ENCODE measurements at places on chromosomes 3 and 15.
A peak's percentile ranks its signal among the peaks of the same experiment; 100 is the strongest.

GRCh38 chr15:64072812-64073211 is 20.8 kb downstream of the CIAO2A start:
- no peak for DNase-seq

GRCh38 chr3:32305361-32305876 is 66.9 kb downstream of the CMTM8 start:
- DNase-seq = no peak

DNA sequence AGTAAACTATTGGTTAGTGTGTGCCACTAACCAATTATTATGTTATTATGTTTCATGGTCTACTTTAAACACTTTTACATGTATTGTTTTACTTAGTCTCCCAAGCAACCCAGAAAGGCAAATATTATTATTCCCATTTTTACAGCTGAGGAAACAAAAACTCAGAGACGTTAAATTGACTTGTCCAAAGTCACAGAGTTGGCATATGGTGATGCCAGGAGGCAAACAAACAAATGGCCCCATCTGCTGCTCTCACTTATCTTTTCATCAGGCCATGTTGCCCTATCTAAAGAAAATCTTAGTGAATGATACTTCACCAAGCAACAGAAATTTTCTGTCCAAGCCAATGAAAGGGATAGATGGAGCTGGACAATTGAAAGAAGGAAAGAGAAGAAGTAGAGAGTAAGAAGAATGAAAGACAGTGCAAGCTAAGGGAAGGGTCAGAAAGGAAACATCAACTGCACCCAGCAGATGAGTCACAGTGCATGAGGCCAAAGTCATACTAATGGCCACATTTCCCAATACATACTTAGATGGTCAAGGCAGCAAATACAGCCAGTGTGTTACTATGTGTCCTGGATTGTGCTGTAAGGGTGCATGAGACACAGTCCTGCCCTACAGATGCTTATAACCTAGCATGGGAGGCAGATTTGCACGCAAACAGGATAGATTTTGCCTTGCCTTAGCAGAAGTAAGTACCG is 266.9 kb downstream of the KCNMB2 start:
- no peak for DNase-seq

DNA sequence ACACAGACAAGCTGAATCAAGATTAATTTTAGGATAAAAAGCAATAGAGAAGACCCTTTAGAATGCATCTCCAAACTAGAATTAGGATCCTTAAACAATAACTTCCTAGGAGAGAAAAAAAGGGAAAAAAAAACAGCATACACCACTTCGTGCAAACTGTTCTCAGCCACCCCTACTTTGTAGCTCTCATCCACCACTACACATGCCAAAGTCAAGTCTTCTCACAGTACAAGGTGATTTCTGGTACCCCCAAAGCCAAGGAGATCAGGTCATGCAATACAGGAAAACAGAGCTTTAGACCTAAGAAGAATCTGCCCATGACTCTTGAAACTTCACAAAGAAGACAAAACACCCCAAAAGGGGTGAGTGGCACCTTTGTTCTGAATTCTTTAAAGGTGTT is 166.9 kb downstream of the SUCNR1 start:
- DNase-seq = no peak

DNA sequence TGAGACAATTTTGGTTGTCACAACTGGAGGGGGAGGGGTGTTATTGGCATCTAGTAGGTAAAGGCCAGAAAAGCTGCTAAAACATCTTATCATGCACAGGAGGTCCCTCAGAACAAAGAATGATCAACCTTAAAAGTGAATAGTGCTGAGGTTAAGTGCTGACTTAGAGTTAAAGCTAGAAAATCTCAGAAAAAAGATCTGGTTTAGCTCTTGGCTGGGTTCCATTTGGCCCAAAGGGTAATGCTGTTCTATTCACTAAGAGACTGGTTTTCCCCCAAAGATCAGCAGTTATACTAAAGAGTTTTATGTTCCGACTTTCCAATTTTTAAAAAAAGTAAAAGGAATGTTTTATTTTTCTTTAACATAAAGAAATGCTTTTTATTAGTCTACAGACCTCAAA is 15.6 kb downstream of the DCBLD2 start:
- no peak for DNase-seq

GRCh38 chr3:128011140-128011539 is 41.1 kb upstream of the SEC61A1 start:
- DNase-seq = no peak

DNA sequence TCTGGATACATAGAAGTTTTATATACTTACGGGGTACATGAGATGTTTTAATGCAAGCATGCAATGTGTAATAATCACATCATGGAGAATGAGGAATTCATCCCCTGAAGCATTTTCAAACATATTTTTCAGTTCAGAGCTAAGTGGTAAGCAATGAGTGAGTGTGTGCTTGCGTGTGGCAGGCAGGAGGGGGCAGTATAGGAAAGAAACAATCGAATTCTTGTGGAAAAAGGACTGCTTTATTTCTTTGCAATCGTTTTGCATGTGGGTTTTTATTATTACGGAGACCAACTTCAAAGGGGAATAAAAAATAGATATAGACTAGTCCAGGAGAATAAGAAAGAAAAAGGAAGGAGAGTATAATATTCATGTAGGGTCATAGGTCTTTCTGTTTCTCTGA is 271.6 kb downstream of the CHL1 start:
- no peak for DNase-seq

- no peak for DNase-seq
These were observed 15.5 kb downstream of the RGMA start for GRCh38 chr15:93073465-93073952.

GRCh38 chr15:25848784-25849156 is 14.4 kb downstream of the ATP10A start:
- DNase-seq = no peak

DNA sequence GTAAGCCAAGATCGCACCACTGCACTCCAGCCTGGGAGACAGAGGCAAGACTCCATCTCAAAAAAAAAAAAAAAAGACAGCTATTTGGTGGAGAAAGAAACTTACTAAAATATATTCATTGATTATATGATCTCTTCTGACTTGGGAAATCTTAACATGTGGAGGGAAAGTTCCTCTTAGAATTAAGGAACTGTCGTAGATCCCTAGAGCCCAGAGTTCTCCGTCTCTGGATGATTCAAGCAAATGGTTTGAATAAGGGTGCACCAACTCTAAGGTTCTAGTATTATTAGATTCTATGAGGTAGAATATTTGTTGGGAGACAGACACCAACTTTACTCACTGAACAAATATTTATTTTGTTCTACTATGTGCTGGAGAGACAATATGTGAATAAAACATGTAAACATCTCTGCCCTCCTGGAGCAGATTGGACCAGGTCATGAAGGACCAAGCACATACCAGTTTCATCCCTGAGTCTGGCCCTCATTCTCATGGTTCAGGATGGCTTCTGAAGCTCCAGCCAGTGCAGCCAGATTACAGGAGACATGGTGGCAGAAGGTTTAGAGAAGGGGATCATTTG is 129.7 kb downstream of the MITF start:
- DNase-seq = no peak

- peak; percentile 81 for DNase-seq
These were observed at the start of gene MYO5A for GRCh38 chr15:52528564-52529340. Gene MYO5A (minus strand): TSS chr15:52528880. CDS start chr15:52528806, 74 bp downstream.

GRCh38 chr3:157027861-157028745 is 131.8 kb downstream of the CCNL1 start:
- DNase-seq = no peak

DNA sequence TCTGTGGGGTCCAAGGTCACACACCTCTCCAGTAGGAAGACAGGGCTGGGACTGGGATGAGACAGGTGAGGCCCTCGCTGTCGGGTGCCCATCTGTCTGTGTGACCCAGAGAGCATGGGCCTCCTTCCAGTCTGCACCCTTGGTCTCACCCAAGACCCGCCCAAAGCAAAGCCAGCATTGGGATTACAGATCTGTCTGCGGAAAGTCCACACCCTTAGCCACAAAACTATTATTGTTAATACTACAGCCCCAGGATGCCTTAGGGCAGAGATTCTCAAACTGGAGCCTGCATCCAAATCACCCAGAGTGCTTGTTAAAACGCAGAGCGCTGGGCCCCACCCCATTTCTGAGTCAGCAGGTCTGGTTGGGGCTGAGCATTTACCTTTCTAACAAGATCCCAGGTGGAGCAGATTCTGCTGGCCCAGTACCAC is 58.5 kb upstream of the ZNF148 start:
- DNase-seq = no peak

DNA sequence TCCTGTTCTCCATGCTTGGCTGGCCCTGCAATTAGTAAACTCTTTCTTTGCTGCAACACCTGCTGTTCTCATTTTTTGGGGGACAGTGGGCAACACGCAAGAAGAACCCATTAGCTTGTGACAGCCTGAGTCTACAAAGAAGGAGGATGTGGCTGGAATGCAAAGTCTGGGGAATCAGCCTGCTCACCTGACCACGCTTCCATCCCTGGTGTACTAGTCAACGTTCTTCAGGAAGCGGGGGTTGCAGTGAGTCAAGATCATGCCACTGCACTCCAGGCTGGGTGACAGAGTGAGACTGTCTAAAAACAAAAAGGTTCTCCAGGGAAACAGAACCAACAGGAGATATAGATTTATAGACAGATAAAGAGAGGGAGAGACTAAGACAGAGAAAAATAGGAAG is 27.7 kb upstream of the KBTBD12 start:
- no peak for DNase-seq

GRCh38 chr3:124660599-124660998 is 69.7 kb upstream of the UMPS start:
- no peak for DNase-seq

- no peak for DNase-seq
These were observed 115.1 kb upstream of the ARHGEF3 start for GRCh38 chr3:56916716-56917360.

Data from naive thymus-derived CD8-positive, alpha-beta T cell (primary cell).